Activated T-cell treated with anti-CD3 and anti-CD28 coated beads, Interleukin-2, amount 50 U/mL, for 24 hours (primary cell): ENCODE measurements at places on chromosomes 4 and X.

- no peak overlapping the region for H3K4me3 ChIP-seq
- no peaks in the 10 kb centered on the region for H3K4me1 ChIP-seq
- DNase-seq = no peak
- no peaks in the 10 kb centered on the region for H3K36me3 ChIP-seq
Observed at GRCh38 chrX:4315891-4316290, 602.4 kb upstream of the PRKX start.

DNA sequence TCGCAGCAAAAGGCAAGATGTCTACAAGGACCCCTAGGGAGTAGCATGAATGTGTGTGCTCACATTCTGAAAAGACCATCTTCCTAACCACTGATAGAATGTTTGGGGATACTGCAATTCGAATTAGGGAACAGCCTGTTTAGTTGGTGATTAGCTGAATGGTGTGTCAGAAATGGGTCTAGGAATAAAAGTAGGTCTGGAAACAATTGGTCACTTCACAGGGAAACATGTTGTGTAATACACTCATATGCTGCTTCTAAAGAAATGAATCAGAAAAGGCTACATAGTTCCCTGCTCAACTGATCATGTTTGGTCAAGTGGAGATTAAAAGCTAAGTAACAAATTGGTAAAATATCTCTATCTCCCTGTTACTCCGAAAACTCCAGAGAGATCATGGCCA is 2362.4 kb upstream of the TENM3 start:
- H3K36me3 ChIP-seq = no peaks in the 10 kb centered on the region
- no peaks in the 10 kb centered on the region for H3K27me3 ChIP-seq
- H3K4me1 ChIP-seq = no peaks in the 10 kb centered on the region
- H3K4me3 ChIP-seq = no peak overlapping the region
- H3K27ac ChIP-seq = no peak overlapping the region

DNA sequence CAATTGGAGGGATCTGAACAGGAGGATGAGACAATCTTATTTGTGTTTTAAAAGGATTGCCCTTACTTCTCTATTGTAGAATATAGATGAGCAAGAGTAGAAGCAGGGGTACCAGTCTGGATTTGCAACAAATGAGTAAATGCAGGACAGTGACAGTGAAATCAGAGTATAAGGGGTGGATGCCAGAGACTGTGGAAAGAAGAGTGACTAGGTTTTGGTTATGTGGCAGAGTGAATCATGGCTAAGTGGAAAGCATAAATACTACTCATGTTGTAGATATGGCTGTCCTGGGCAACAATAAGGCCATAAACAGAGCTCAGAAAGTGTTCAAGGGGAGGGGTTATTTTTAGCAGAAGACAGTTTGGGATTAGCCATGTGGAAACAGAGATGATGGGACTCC is 6.0 kb upstream of the VSIG4 start:
- peak overlapping the region; percentile 39 for H3K4me3 ChIP-seq
- H3K27ac ChIP-seq = peak overlapping the region; percentile 91
- H3K4me1 ChIP-seq = peaks cover 37% of the 10 kb centered on the region
- peaks cover 7% of the 10 kb centered on the region for H3K27me3 ChIP-seq

DNA sequence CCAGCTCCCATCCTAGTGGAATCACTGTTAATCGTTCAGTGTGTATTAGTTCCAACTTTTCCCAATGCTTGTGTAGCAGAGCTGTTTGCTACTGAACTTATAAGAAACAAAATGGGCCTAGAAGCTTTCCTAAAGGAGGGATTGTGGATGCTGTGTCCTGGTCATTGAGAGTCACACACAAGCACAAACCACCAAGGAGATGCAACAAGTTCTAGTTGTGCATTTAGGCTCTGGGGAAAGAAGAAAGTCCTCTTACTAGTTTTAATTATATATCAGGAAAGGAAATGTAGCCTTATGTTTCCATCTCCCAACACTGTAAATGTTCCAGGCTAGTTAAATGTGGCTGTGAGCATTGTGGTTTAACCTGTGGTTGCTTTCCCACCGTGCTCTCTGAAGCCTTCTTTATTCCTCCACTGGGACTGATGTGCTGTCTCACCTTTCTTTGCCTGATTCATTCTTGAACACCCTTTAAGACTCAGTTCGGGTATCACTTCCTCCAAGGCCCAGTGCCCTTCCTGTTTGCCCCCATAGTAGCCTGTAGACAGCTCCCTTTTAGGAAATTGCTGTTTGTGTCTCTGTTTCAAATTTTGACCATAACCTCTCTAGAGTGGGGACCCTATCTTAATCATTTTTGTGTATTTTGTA is 34.3 kb downstream of the ATP10D start:
- H3K4me1 ChIP-seq = peaks cover 11% of the 10 kb centered on the region
- DNase-seq = no peak
- no peak overlapping the region for H3K4me3 ChIP-seq
- no peaks in the 10 kb centered on the region for H3K36me3 ChIP-seq
- no peaks in the 10 kb centered on the region for H3K27me3 ChIP-seq

DNA sequence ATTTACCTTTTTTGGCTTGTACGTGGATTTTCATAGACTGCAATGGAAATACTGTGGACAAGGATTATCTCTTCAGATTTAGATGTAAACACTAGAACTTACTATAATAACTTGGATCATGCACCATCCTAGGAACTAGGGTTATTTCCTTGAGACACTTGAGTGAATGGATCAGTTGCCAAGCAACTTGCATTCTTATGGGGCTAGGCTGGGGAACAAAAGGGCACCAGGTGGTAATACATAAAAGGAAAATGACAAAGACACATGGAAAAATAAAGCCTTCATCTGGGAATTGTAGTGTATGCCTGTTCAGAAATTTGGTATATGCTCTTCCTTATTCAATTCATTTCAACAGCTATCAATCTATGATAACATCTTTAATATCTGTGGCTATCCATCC is 247.1 kb downstream of the SPRY1 start:
- H3K4me3 ChIP-seq = no peak overlapping the region
- H3K27ac ChIP-seq = no peak overlapping the region
- H3K4me1 ChIP-seq = peaks cover 10% of the 10 kb centered on the region
- H3K27me3 ChIP-seq = peaks cover 6% of the 10 kb centered on the region
- H3K36me3 ChIP-seq = no peaks in the 10 kb centered on the region
- no peak for DNase-seq

DNA sequence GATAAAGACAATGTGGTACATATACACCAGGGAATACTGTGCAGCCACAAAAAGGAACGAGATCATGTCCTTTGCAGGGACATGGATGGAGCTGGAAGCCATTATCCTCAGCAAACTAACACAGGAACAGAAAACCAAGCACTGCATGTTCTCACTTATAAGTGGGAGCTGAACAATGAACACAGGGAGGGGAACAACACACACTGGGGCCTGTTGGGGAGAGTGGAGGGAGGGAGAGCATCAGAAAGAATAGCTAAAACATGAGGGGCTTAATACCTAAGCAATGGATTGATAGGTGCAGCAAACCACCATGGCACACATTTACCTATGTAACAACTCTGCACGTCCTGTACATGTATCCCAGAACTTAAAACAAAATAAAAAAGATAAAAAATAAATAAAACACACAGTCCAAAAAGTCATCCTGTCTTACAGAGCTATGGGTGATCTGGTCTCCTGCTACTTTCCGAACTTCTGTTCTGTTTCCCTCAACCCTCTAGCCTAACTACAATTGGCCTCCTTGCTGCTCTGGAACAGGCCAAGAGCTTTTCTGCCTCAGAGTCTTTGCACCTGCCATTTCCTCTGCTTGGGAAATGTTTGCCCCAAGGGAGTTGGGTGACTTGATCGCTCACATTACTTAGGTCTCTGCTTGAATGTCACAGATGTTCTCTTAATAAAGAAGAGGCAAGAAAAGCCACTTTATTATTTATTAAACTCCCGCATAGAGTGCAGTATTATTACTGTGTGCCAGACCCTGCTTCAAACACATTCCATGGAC is 1.1 kb upstream of the CD38 start:
- H3K36me3 ChIP-seq = peaks cover 21% of the 10 kb centered on the region
- no peak for DNase-seq
- peaks cover 20% of the 10 kb centered on the region for H3K27me3 ChIP-seq
- no peak overlapping the region for H3K27ac ChIP-seq
- H3K4me3 ChIP-seq = no peak overlapping the region

DNA sequence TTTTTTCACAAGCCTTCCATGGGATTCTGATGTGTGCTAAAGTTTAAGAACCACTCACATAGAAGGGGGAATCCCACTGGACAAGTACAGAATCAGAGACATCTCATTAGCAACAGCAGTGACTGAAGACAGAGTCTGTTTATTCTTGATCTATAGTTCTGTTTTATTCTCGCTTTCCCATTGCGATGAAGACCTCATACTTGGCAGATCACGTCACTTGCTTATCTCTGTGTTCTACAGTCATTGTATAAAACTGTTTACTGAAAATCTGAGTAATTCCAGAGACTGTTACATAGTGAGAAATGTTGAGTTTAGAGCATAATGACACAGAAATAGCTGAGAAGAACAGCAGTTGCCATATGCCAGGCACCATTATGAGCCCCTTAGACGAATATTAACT is 185.5 kb downstream of the PTTG2 start:
- H3K27ac ChIP-seq = no peak overlapping the region
- no peaks in the 10 kb centered on the region for H3K27me3 ChIP-seq
- no peak overlapping the region for H3K4me3 ChIP-seq
- DNase-seq = no peak
